ENCODE measurements at places on chromosomes 3 and 15. TPM values are rescaled to one million over a fixed set of nuclear protein-coding genes. Genes with fewer than 3 reads are reported as not detected.
A peak's percentile ranks its signal among the peaks of the same experiment; 100 is the strongest.

GOLGA8J gene
- not detected for total RNA-seq

SPTBN5 gene
- total RNA-seq, result 3.4 TPM

MNS1 gene
- not detected for total RNA-seq

TNFAIP8L3 gene
- total RNA-seq, result 14.7 TPM

GABRR3 gene
- not detected for total RNA-seq

DNA sequence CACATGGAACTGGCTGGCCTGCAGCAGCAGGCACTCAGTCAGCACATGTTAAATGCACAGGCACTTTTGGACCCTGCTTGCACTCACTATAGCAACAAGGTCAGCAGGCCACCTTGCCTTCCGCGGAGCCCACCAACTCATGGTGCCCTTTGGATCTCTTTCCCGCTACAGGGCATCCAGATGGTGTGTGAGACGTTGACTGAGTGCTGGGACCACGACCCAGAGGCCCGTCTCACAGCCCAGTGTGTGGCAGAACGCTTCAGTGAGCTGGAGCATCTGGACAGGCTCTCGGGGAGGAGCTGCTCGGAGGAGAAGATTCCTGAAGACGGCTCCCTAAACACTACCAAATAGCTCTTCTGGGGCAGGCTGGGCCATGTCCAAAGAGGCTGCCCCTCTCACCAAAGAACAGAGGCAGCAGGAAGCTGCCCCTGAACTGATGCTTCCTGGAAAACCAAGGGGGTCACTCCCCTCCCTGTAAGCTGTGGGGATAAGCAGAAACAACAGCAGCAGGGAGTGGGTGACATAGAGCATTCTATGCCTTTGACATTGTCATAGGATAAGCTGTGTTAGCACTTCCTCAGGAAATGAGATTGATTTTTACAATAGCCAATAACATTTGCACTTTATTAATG is 85.0 kb downstream of the TGFBR2 start:
- H3K36me3 ChIP-seq, result peaks cover 43% of the 10 kb centered on the region
- H3K4me3 ChIP-seq, result no peak overlapping the region
- H3K4me1 ChIP-seq, result peaks cover 44% of the 10 kb centered on the region
- no peak for DNase-seq
- no peaks in the 10 kb centered on the region for H3K27me3 ChIP-seq

DNA sequence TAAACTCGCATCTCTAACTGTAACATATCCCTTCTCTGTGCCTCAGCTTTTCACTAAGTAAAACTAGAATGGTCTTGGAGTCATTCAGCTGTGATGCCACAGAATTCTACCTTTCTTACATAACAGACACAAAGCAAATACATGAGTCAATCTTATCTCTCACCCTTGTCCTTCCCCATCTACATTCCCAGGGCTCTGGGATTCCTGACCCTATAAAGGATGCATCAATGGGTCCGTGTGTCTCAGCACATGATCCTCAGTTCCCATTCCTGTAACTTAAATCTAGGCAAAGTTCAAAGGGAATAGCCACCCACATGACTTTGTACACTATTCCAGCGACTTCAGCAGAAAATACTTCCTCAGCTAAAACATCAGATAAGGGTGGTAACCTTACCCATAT is 11.8 kb upstream of the ARL8B start:
- no peak overlapping the region for H3K4me3 ChIP-seq
- no peaks in the 10 kb centered on the region for H3K36me3 ChIP-seq
- no peaks in the 10 kb centered on the region for H3K4me1 ChIP-seq
- H3K27me3 ChIP-seq, result no peaks in the 10 kb centered on the region

DNA sequence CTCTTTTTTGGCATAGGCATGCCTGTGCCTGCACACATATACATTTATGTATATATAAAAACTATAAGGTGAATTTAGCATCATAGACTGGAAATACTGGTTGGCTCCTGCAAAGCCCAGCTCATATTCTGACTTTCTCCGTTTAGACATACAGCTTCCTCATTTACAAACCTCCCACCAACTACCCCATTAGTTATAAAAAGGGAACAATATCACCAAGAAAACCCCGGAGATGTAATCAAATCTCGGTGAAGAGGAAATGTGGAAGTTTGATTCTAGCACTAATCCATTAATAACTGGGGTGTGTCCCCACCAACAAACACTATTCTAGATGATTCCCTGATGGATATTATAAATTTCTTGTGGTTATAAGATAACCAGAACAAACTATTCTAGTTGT is 517.7 kb upstream of the TBL1XR1 start:
- H3K27ac ChIP-seq, result no peak overlapping the region
- no peak for DNase-seq
- no peaks in the 10 kb centered on the region for H3K36me3 ChIP-seq
- peaks cover 17% of the 10 kb centered on the region for H3K4me1 ChIP-seq
- H3K27me3 ChIP-seq, result no peaks in the 10 kb centered on the region

DNA sequence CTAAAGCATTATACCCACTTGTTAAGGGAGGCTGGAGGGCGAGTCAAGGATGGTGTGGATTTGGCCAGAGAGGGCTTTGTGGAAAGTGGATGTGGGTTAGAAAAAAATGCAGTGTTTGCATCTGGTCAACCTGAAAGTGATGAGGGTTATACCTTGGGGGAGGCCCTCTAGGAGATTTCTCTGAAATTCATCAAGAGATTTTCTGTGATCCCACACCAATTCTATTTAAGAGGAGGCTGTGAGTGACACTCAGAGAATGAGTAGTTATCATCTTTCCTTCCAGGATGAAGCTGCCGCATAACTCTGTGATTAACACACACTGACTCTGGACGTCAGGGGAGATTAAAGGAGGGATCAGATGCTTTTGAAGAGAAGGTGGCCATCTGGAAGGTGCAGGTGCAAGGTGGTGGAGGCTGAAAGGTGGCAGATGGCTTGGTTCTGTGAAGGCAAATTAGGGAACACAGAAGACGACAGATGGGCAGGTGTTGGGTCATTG is 54.8 kb downstream of the ANAPC13 start:
- DNase-seq, result no peak
- H3K27ac ChIP-seq, result no peak overlapping the region
- H3K27me3 ChIP-seq, result no peaks in the 10 kb centered on the region
- no peaks in the 10 kb centered on the region for H3K36me3 ChIP-seq
- H3K4me1 ChIP-seq, result no peaks in the 10 kb centered on the region
- no peak overlapping the region for H3K4me3 ChIP-seq

- H3K4me1 ChIP-seq, result peaks cover 42% of the 10 kb centered on the region
- no peak for DNase-seq
- H3K27me3 ChIP-seq, result peaks cover 4% of the 10 kb centered on the region
- H3K4me3 ChIP-seq, result no peak overlapping the region
- H3K36me3 ChIP-seq, result no peaks in the 10 kb centered on the region
Measured at GRCh38 chr15:74315626-74316025, 51.8 kb downstream of the CYP11A1 start.

GRCh38 chr3:22893101-22893500 is 310.0 kb upstream of the UBE2E2 start:
- H3K4me1 ChIP-seq, result peaks cover 5% of the 10 kb centered on the region
- H3K27me3 ChIP-seq, result no peaks in the 10 kb centered on the region
- no peaks in the 10 kb centered on the region for H3K36me3 ChIP-seq
- no peak for DNase-seq
- H3K27ac ChIP-seq, result no peak overlapping the region

- no peaks in the 10 kb centered on the region for H3K36me3 ChIP-seq
- peaks cover 40% of the 10 kb centered on the region for H3K4me1 ChIP-seq
- no peak overlapping the region for H3K27ac ChIP-seq
- H3K4me3 ChIP-seq, result no peak overlapping the region
- H3K27me3 ChIP-seq, result no peaks in the 10 kb centered on the region
Measured at GRCh38 chr3:158728851-158729250, 3.4 kb downstream of the RARRES1 start.

DNA sequence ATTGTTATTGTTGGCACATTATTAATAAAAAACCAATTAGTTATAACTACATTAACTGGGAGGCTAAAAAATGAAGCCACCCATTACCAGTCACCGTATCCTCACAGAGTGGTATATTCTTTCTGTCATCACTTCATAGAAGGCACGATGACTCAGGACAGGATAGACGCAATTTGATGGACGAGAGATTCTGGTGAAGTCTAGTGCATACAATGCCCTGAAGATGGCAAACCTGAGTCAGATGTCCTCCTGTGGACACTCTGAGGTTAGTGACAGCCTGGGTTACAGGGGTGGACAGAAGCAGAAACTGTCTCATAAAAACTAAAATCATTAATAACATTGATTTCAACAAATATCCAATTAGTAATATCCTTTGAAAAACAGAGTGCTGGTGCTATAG is 150.3 kb downstream of the SLC9A9 start:
- H3K27me3 ChIP-seq, result no peaks in the 10 kb centered on the region
- no peak for DNase-seq
- H3K4me1 ChIP-seq, result no peaks in the 10 kb centered on the region
- H3K27ac ChIP-seq, result no peak overlapping the region

DNA sequence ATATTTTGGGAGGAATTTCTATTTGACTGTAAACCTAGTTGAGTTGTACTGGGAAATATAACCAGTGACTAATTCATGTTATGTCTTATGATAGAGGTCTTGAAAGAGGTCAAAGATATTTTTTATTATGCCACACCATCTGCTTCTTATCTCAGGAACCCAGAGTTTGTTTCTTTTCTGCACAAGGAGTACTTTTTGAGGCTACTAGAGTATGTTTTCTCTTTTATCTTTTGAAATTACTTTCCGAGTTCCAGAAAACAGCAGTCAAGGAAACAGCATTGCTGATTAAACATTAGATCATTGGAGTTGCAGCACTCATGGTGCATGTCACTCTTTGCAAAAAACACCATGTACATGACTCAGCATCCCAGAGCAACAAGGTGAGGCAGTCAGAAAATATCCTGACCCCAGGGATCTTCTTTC is 645.8 kb upstream of the NR2F2 start:
- no peaks in the 10 kb centered on the region for H3K4me1 ChIP-seq
- no peak overlapping the region for H3K4me3 ChIP-seq
- no peaks in the 10 kb centered on the region for H3K27me3 ChIP-seq
- no peak overlapping the region for H3K27ac ChIP-seq

DNA sequence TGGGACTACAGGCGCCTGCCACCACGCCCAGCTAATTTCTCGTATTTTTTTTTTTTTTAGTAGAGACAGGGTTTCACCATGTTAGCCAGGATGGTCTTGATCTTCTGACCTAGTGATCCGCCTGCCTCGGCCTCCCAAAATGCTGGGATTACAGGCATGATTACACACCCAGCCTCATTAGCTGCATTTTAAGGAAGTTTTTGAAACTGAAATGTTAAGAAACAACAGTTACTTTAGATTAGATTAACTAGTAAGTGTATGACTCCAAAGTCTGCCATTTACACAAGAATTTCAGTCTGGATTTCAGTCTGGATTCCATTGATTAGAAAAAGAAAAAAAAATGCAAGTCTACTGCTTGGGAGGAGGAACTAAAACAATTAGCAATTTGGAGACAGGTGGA is 24.5 kb upstream of the VPS39 start:
- no peaks in the 10 kb centered on the region for H3K4me1 ChIP-seq
- H3K27ac ChIP-seq, result no peak overlapping the region
- no peaks in the 10 kb centered on the region for H3K27me3 ChIP-seq
- H3K36me3 ChIP-seq, result peaks cover 85% of the 10 kb centered on the region

- peak overlapping the region; percentile 78 for H3K27ac ChIP-seq
- H3K36me3 ChIP-seq, result no peaks in the 10 kb centered on the region
- DNase-seq, result no peak
Measured at GRCh38 chr3:30342318-30343060, 263.9 kb upstream of the TGFBR2 start.

- peak within 1 kb of the TSS; percentile 93 for H3K27ac ChIP-seq
- H3K27me3 ChIP-seq, result no peaks in the 10 kb centered on the region
- H3K4me3 ChIP-seq, result peak within 1 kb of the TSS; percentile 92
- DNase-seq, result peak; percentile 83
- peaks cover 37% of the 10 kb centered on the region for H3K4me1 ChIP-seq
- H3K36me3 ChIP-seq, result no peaks in the 10 kb centered on the region
Measured at GRCh38 chr3:132660052-132660810, at the start of gene UBA5. Gene UBA5 (plus strand): TSS chr3:132660329. CDS start chr3:132660538, 209 bp downstream.

DNA sequence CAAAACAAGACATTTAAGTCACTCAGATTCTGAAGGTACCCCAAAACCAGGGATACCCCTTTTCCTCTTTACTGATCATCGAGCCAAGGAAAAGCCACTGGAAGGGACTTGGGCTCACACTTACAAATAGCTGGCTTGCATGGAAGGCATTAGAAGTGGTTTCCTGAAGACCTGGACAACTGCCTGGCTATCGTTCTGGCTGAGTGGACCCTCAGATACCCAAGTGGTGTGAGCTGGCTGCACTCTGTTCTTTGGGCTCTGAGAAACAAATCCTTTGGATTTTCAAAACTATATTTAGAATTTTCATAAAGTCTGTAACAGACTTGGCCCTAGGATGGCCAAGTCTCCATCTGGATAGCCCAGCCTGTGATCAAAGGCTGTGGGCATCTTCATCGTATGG is 110.1 kb upstream of the CTDSPL start:
- H3K36me3 ChIP-seq, result peaks cover 7% of the 10 kb centered on the region
- H3K27me3 ChIP-seq, result no peaks in the 10 kb centered on the region
- no peak overlapping the region for H3K27ac ChIP-seq
- no peak overlapping the region for H3K4me3 ChIP-seq

- no peaks in the 10 kb centered on the region for H3K36me3 ChIP-seq
- no peaks in the 10 kb centered on the region for H3K27me3 ChIP-seq
- no peak overlapping the region for H3K4me3 ChIP-seq
- H3K4me1 ChIP-seq, result peaks cover 10% of the 10 kb centered on the region
Measured at GRCh38 chr3:123769356-123769743, 114.8 kb downstream of the MYLK start.

- no peak overlapping the region for H3K4me3 ChIP-seq
- H3K4me1 ChIP-seq, result peaks cover 16% of the 10 kb centered on the region
- H3K36me3 ChIP-seq, result no peaks in the 10 kb centered on the region
- peak; percentile 35 for DNase-seq
- no peak overlapping the region for H3K27ac ChIP-seq
Measured at GRCh38 chr15:41978534-41978933, 6.2 kb upstream of the EHD4 start.

GRCh38 chr15:88178631-88179030 is 77.9 kb downstream of the NTRK3 start:
- no peaks in the 10 kb centered on the region for H3K27me3 ChIP-seq
- H3K4me3 ChIP-seq, result no peak overlapping the region
- no peak for DNase-seq
- H3K4me1 ChIP-seq, result no peaks in the 10 kb centered on the region
- H3K36me3 ChIP-seq, result no peaks in the 10 kb centered on the region
- H3K27ac ChIP-seq, result no peak overlapping the region

DNA sequence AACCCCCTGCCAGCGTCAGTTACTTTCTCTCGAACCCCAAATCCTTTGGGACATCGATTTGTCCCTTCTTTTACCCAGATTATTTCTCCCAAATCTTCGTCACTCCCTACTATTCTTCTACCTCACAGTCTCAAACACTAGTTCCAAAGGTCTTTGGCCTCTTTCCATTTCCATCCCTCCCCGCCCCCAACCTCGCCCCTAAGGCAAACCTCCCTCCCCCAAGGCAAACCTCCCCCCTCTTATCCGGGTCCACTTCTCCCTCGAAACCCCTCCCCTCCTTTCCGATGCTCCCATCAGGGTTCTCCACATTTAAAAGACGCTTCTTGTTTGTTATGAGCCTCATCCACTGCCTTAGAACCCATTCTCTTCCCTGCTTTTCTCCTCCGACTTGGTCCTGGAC is 583 bp downstream of the EAF1 start:
- DNase-seq, result no peak
- H3K27ac ChIP-seq, result peak overlapping the region; percentile 84
- peaks cover 29% of the 10 kb centered on the region for H3K36me3 ChIP-seq
- no peaks in the 10 kb centered on the region for H3K27me3 ChIP-seq
- H3K4me1 ChIP-seq, result peaks cover 40% of the 10 kb centered on the region
